ENCODE measurements at places on chromosomes 13 and 19.

- DNase-seq, result peak; percentile 43
Observed at GRCh38 chr13:113916330-113916815, 52.5 kb upstream of the GAS6 start.

DNA sequence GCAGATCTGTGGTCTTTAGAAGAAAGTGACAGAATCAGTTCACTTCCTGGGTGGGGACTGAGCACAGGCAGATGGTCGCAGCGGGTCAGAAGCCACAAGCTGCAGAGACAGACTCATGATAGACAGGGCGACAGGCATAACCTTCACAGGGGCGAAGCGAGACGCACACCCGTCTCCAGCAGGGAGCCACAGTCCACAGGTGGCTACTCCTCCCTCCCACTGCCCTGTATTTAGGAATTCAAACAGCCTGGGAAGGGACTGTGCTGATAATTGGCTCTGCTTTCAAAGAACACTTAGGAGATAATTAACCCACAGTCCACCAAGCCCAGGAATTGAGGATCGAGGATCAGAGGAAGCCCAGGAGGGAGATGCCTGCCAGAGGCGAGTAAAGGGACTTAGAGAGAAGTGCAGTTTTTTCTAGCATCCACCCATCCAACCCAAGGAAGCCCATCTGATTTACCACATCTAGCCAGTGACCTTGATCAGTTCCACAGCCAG, 23.2 kb downstream of the RFX2 start:
- no peak for DNase-seq

- DNase-seq, result no peak
Observed at GRCh38 chr19:7740682-7741054, 6.7 kb downstream of the CD209 start.

DNA sequence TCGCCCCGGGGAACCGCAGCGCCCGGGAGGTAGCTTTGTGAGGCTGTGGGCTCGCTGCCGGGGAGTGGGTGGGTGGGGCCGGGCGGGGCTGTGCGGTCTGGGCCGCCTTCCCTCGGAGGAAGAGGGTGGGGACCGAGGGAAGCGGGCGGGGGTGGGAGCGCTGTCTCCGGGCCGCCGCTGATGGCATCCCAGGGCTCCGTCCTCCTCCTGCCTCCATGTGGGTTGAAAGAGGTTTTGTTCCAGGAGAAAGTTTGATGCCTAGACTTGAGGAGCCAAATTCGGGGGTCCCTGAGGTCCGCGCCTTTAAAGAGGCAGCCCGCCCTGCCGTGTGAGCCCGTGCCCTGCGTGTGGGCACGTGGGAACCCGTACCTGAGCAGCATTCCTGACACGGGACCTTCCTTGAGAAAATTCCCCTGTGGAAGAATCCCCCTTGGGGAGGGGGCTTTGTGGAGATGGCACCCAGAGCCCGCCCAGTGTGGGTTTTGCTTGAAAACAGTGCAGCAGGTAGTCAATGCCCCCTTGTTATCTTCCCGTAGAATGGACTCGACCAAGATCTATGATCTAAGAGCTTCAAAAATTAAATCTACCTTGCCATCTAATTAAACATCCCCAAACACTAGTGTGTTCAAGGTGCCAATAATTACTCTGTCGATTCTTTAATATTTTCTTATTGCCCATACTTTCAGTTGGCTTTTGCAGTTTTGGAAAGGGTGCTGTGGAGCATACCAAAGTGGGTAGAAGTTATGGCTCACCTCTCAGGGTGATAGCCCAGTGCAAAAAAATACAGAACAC, 107.8 kb downstream of the RXFP2 start:
- no peak for DNase-seq

- no peak for DNase-seq
Observed at GRCh38 chr19:44742330-44743061, 6.0 kb upstream of the BCL3 start.

- no peak for DNase-seq
Observed at GRCh38 chr19:12163826-12164225, 930 bp downstream of the ZNF136 start.

GRCh38 chr13:44797685-44798084, 191.6 kb downstream of the NUFIP1 start:
- DNase-seq, result no peak

GRCh38 chr13:75324413-75324940, 157.5 kb downstream of the TBC1D4 start:
- no peak for DNase-seq

GRCh38 chr13:53946500-53946899, 917.9 kb downstream of the OLFM4 start:
- DNase-seq, result no peak

DNA sequence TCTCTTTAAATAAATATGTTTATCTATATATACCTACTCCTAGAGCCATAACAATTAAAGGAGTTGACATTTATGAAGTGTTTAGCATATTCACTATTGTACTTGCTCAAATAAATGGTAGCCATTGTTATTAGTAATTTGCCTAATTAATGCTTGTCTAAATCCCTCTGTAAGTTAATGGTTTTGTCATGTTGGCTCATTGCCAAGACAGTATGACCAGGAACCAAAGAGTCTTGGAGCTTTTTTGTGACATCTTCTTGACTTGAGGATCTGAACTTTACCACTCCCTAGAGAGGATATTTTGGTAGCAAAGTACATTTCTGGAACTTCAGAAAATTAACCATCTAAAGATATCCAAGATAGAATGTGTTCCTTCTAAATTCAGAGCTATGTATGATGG, 15.5 kb downstream of the FRY start:
- no peak for DNase-seq

DNA sequence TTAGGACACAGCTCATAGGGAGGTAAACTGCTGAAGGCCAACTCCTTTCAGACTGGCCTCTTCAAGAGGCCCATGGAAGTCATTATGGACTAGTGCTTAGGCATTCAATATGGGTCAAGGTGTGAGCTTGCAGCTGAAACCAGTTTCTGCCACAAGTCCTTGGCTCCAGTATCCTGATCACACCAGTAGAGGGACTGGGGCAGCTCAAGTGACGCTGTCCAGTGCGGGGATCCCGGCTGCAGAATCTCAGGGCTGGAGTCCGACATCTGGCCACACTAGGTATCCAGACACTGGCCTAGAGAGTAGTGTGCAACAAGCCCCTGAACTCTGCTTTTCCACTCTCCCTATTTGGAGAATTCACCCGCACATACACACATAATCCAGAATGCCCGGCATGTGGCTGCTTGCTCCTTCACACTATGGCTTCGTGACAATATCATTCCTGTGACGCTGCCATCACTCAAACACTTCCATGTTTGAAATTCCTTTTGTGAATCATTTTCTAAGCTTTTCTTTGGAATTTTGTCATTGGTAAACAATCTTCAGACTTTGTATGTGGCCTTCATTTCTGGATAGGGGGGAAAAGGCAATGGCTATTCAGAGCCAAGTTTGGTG, 425.1 kb downstream of the EFNB2 start:
- DNase-seq, result no peak

DNA sequence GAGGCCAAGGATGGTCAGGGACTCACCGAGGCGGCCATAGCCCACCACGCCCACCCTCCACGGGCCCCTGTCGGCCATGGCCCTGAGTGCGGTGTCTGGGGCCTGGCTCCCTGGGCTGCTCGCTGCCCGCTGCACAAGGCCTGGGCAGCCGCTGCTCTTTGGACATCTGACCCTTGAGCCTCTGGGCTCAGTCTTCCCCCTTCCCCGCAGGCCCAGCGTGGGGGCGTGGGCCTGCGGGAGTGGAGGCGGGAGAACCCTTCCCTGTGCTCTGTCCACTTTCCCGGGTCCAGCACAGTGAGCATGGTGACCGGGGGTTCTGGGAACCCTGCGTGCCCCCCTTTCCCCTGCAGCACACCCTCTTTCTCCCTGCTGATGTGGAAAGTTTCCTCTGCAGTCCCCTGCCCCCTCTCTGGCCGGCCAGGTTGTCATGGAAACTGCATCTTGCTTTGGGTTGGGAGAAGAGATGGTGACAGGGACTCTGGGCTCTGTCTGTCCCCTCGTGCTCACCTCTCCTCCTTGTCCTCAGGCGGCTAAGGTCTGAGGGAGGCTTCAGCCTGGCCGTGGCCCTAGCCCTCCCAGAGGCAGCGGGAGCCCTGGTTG, at the start of gene ASPDH:
TSS of gene ASPDH (minus strand) at position 168 of the 600 bp plus-strand sequence. CDS start at position 78, 90 bp downstream.
- DNase-seq, result no peak

DNA sequence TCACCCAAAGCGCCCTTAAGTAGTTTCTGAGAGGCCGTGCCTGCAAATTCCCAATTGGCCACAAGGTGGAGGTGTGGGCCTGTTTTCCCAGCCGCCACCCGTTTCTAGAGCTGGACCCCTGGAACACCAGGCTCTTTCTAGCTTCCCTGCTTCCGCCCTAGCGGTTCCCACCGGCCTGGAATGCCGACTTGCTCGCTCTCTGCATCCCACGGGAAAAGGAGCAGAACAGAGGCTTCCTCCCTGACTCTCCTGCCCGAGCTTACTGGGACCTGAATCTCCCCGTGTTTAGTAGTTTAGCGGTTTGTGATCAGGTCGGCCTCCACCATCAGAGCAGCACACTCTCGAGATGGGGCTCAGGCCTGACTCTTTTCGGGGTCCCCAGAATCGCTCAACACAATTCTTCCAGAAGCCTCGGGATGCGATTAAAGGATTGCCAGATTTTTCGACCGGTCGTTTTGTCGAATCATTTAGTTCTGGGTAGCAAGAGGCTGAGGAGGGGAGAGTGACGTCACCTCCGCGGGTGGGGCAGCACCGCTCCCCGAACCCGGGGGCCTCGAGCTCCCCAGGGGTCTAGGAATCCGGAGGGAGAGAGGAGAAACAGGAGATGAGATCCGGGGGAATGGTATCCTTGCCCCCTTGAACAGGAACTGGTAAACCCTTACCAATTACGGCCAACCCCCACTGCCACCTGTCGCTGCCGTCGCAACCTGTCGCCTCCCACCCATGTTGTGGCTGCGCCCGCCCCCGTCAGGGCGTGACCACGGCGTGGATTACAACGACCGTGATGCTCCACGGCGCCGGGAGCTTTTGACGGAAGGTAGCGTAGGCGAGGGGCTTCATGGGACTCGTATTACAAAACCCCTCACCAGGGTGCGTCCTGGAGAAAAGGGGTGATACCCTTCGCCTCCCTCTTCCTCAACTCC, 8.0 kb downstream of the NAPSA start:
- DNase-seq, result no peak

DNA sequence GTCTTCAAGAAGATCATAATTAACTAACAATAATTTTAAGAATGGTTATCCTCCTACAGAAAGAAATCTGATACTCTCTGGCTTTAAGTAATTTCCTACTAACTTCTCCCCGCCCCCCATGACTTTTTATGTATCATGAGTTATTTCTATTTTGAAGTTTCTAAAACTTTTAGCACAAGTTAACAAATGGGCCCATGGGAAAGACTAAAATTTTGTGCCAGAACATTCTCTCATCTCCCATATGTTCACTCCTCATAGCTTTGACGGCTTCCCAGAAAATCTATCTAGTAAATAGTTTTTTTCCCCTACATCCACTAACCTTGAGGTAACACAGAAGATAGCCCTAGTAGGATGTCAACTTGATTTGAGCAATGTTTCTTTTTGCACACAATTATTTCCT, 148.3 kb downstream of the POSTN start:
- DNase-seq, result no peak

GRCh38 chr13:40508767-40509342, 157.6 kb downstream of the FOXO1 start:
- no peak for DNase-seq

Measured in epithelial cell of proximal tubule (primary cell).